ENCODE measurements at places on chromosomes 1 and 21.
A peak's percentile ranks its signal among the peaks of the same experiment; 100 is the strongest.

DNA sequence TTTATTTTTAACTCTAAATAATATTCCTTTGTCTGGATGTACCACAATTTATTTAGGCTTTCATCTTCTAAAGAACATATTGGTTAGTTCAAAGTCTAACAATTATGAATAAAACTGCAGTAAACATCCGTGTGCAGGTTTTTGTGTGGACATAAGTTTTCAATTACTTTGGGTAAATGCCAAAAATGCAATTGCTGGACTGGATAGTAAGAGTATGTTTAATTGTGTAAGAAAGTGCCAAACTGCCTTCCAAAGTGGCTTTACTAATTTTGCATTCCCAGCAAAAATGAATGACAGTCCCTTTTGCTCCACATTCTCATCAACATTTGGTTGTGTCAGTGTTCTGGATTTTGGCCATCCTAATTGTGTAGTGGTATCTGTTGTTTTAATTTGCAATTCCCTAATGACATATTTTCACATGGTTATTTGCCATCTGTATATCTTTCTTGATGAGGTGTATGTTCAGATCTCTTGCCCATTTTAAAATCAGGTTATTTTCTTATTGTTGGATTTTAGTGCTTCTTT is 113.8 kb downstream of the DPYD start:
- no peak for DNase-seq

GRCh38 chr1:163650624-163651023 is 328.9 kb downstream of the NUF2 start:
- no peak for DNase-seq

GRCh38 chr21:43299441-43300277 is 127.3 kb downstream of the SIK1 start:
- DNase-seq = no peak

- no peak for DNase-seq
Measured at GRCh38 chr21:31558189-31558961, 101.1 kb upstream of the SOD1 start.

GRCh38 chr1:1775327-1776226 is 2.7 kb downstream of the NADK start:
- no peak for DNase-seq

DNA sequence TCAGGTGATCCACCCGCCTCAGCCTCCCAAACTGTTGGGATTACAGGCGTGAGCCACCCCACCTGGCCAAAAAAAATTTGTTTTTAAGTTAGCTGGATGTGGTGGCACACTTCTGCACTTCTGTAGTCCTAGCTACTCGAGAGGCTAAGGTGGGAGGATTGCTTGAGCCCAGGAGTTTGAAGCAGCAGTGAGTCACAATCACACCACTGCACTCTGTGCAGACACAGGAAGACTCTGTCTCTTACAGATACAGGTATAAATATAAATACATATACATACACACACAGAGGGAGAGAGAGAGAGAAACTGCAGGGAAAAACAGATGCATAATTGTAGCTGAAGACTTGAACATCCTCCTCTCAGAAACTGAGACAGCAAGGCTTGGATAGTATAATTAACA is 34.8 kb upstream of the EPS15 start:
- DNase-seq = no peak

- DNase-seq = peak; percentile 70
Measured at GRCh38 chr1:53697721-53698383, 41.1 kb downstream of the GLIS1 start.

DNA sequence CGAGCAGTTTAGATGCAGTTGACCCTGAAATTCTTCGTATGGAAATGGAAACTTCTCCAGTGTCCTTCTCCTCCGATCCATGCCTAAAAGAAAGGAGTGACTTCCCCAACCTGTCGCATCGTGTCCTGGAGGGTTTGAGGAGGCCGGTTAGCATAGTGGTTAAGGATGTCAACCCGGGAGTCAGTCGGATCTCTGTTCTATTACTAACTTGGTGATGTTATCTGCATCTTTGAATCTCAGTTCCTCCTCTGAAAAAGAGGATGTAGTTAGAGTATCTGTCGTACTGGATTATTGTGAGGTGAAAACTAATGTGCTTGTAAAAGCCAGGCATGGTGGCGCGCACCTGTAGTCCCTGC is 684 bp downstream of the ZBTB8B start:
- DNase-seq = no peak

Measured in GM04503 (cell line).